ENCODE measurements at places on chromosomes 1 and 21.

GRCh38 chr21:45941717-45942546 lies 39.6 kb upstream of the COL6A1 start:
- DNase-seq: peak; percentile 46

DNA sequence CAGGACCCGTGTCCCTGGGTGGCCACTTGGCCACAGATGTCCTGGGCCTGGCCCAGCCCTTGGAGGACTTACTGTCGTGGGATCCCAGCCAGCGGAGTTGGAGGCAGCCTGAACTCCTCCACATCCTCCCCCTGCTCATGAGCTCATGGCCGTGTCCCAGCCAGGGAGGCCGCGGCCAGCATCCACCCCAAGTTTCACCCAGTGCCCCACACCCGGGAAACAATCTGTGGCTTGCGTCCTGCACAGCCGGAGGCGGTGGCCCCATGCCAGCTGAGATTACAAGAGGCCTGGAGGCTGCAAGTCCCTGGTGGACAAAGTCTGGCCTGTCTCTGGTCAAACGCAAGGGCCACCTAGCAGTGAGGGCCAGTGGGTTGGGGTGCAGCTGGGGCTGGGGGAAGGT lies 27.5 kb upstream of the TMEM52 start:
- DNase-seq: no peak

DNA sequence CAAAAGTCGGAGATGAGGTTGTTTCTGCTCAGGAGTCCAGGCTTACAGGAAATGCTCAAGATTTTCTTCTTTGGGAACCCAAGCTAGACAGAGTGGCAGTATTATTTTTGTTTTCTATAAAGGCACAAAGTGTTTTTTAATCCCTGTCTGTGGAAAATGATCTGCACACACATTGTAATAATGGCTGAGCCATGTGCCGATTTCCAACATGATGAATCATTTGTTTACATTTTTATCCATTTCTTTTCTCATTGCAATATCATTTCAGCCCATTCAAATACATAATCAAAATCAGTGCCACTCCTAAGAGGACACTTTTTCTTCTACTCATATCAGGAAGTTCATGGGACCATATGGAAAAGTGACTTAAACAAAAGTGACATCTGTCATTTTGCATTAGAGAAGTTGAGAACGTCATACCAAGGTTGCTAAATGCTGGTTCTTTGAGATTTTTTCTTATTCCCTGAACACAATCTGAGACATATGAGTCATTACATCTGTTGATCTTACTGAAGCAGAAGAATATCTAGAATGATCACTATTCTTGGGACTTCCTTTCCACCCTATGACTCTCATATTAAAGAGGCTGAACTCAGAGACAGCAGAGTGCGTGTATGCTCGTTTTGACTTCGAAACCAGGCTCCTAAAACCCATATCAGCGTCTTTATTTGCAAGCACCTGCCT lies 44.9 kb downstream of the ACTA1 start:
- no peak for DNase-seq

DNA sequence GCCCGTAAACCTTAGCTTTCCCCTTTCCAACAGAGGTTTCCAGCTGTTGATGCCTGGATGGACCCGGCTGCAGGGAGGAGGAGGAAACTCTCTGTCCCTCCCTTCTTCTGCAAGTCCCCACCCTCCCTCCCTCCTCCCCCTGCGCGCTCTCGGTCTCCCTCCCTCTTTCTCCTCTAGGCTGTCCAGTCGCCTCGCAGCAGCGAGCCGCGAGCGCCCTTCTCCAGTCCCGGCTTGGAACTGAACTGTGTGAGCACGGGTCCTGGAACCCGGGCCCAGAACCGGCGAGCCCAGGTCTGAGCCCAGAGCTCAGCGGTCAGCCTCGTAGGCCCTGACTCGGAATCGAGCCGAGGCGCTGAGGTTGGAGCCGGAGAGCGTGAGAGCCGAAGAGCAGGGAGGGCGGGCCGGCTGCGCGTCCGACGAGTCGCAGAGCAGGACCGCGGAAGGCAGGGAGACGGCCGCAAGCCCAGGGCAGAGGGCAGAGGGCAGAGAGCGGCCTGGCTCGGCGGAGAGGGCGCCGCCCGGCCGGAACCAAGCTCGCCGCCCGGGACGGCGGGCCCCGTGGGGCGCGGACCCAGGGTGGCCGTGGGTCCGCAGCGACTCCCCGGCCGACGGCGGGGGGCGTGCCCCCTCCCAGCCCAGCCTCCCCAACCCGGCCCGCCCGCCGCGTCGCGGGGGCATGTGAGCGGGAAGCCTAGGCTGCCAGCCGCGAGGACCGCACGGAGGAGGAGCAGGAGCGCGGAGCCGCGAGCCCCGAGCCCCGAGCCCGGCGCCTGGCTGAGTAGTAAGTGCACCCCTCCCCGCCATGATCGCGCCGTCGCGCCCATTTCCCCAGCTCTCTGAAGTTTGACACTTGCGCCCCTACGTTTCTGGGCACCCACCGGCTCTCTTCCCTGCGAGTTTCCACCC lies at the start of gene SOX13:
TSS of gene SOX13 (plus strand) at position 185 of the 906 bp plus-strand sequence. CDS start 39,801 bp downstream, outside the sequence.
- DNase-seq: peak; percentile 95

GRCh38 chr1:84570436-84571149 lies 3.6 kb downstream of the CTBS start:
- DNase-seq: no peak

DNA sequence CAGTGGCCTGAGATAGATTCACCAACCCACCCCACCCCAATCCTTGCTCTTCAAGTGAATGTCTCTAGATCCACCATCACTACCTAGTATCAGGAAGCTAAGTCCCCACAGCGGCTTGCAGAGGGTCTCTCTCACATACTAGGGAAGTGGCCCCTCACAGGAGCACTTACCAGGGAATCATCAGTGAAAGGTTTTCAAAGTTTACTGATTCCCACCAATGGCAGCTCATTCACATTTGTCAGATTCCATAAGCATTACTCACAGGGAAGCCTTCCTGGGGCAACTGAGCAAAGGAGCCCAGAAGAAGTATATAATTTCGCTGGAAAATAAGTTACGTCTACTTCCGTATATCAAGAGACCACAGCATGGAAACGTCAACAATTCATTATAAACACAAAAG lies 120.8 kb downstream of the GREM2 start:
- peak; percentile 28 for DNase-seq

- DNase-seq: no peak
Observed at GRCh38 chr1:10727751-10728232, 68.7 kb downstream of the CASZ1 start.

- DNase-seq: no peak
Observed at GRCh38 chr1:90347366-90347765, 352.5 kb downstream of the ZNF326 start.

Data from H7 (cell line).